Stimulated activated CD8-positive, alpha-beta memory T cell treated with anti-CD3 and anti-CD28 coated beads, Interleukin-15, amount 100 ng/mL, for 1 hour (primary cell): ENCODE measurements at places on chromosomes 4 and X.

DNA sequence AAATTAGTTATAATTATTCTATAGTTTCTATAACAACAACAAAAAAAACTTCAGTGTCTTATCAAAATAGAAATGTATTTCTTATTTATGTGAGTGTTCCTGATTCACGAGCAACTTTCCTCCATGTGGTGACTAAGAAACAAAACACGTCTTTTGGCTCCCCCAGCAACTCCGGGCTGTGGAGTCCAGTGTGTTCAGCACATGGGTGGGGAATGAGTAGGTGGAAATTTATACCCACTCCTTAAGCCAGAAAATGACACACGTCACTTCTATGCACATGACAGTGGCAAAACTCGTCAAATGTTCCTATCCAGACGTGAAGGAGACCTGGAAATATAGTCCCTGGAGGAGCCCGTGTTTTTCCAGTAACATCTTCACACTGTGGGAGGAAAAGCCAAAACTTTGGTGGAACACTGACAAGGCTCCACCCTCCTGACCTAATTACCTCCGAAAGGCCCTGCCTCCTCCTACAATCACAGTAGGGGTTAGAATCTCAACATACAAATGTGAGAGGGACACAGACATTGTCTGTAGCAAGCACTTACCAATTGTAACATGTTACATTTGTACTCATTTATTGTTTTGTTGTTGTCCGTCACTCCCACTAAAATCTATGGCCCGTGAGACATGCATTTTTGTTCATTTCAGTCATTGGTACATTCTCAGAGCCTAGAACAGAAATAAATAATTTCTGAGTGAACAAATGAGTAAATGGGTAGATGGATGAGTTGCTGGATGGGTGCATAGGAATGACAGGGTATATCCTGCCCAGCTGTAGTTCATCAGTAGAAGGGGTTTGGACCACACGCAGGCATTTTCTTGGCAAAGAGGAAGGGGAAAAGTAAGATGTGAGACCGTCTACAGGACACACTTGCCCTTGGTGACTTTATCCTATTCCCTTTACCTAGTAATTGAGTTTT lies 605.8 kb upstream of the TENM3 start:
- no peak for DNase-seq

DNA sequence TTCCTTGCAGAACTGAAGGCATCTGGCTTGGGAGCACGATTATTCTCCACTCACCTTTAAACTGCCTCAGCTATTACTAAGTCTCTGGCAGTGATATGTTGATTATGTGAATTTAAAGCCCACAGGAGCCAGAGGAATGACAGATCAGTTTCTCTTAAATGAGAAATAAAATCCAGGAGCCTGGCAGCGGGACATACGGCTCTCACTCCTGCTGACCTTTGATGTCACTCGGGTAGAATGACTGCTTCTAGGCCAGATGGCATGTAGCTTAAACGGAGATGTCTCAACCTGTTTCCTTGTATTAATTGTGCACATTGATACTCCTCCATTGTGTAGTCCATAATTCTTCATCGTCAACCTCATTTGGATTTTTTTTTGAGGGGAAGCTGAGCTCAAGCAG lies 4.0 kb upstream of the CBLL2 start:
- no peak for DNase-seq

DNA sequence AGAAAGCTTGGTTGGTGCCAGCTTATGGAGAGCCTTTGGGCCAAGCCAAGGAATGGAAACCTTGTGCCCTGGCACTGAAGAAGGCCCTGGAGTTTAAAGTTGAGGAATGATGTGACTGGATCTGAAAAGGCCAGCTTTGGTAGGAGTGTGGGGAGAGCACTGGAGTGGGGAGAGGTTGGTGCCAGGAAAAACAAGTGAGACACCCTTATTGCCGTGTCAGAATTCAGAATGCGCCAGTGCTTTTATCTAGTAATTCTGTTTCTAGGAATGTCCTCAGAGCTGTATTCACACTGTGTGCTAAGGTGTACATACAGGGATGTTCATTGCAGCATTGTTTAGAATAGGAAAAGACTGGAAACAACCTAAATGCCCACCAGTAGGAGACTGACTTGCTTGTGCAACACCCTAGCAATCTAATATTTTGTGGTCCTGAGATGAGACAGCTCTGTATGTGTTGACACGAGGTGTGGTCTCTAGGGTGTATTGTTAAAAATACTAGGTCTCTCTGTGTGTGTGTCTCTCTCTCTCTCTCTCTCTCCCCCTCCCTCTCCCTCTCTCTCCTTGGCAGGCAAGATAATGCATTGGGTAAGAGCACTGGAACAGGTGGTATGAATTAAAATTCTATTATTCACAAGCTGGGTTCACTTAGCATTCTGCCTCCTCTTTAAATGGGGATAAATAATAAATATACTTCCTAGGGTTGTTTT lies 107.8 kb downstream of the GATB start:
- no peak for DNase-seq

DNA sequence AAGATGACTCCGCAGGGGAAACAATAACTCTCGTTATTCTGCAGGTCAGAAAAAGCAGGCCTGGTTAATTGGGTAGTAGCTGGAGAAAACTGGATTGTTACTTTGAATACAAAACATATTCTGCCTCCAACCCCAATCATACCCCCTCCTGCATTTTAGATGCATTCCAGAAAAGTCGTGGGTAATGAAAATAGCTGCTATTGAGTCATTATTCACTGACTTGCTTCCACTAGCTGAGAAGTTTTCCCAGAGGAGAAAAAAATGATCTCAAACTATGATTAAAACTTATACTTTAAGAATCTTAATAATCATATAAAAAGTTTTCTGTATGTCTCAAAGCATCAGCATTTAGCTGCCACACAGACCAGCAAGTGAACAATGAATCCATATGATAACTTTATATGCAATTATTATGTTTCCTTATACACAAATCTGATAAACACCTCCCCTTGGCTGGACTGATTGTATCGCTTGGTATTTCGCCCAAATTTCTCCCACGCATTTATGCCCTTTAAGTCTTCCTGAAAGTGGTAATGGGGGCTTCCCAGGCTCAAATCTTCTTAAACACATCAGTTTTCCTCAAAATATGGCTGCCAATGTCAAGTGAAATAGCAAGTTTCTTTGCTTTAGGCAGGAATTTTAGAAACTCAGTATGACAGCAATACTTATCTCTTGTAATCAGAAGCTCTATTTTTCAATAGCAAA lies 181.0 kb downstream of the LDB2 start:
- no peak for DNase-seq

GRCh38 chr4:78120144-78120880 lies 63.2 kb downstream of the FRAS1 start:
- DNase-seq: no peak

DNA sequence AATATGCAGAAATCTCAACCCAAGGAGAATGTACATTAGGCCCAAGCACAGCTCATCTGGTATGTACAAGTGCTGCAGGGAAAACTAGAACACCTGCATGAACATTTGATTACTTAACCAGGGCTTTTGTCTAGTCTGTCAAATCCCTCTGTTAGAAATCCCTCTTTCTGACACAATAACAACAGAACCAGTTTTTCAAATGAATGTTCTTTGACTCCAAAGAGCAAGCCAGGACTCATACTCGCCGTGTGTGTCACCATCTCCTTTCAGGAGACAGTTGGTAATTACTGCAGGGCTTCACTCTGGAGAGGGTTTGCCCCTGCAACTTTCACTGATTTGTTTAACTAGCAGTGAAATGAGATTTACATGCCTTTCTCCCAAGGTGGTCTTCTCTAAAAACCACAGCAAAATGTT lies 143.0 kb upstream of the FAM241A start:
- DNase-seq: no peak

- DNase-seq: no peak
These were observed 66.0 kb upstream of the PLAC8 start for GRCh38 chr4:83180431-83180968.

DNA sequence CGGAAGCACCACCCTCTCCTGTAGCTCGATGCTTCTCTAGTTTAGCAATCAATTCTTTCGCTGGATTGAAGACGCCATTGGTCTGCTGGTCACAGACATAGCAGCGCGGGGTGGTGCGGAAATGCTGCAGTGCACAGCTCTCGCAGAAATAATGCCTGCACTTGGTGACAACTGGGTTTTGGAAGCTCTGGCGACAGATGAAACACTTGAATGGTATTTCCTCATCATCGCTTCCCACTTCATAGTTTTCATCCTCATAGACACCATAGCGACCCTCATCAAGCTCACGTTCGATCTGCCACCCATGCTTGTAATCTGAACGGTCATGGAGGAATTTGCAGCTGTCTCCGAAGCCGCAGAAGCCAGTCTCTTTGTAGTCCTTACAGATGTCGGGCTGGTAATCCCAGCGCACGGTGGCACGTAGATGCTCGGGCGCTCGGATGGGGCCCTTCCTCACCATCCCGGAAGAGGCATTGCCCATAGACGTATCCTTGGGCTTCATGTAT lies 854 bp downstream of the RNF113A start:
- DNase-seq: no peak

GRCh38 chrX:109918753-109919152 lies 84.2 kb upstream of the TMEM164 start:
- no peak for DNase-seq

- DNase-seq: no peak
These were observed 18.6 kb downstream of the ITGB1BP2 start for GRCh38 chrX:71320126-71320525.

DNA sequence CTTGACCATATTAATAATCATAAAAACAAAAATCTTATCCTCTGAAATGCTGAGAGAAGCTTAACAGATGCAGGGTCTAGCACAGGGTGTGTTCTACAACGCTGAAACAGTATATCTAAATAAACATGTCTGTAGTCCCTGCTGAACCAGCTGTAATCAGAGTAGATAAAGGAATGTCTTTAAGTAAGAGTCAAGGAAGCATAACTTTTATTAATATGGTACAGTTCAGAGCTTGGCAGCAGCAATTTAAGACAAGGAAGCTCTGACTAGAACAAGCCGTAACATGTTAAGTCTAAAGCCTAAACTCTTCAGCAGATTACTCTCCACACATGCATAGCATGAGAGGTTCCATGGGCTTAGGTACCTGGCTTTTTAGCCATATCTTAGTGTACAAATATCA lies 36.1 kb downstream of the NFKB1 start:
- no peak for DNase-seq

- DNase-seq: no peak
These were observed 475.9 kb upstream of the GRID2 start for GRCh38 chr4:91827914-91828313.

DNA sequence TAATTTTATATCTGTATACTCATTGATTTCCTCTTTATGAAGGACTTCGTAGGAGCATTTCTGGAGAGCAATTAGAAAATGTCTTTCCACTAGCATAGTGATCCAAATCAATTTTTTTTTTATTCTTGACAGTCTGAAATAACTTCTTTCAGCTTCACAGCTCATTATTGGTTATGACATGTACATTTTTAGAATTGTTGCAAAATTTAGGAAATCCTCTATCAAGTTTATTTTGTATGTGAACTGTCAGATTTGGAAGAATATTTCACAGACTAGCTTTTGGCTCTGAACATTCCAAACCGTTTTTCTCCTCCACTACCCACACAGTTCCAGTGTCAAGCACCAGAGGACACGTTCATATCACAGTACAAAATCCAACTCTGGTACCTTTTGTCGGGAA lies 249.6 kb upstream of the ATOH1 start:
- no peak for DNase-seq

DNA sequence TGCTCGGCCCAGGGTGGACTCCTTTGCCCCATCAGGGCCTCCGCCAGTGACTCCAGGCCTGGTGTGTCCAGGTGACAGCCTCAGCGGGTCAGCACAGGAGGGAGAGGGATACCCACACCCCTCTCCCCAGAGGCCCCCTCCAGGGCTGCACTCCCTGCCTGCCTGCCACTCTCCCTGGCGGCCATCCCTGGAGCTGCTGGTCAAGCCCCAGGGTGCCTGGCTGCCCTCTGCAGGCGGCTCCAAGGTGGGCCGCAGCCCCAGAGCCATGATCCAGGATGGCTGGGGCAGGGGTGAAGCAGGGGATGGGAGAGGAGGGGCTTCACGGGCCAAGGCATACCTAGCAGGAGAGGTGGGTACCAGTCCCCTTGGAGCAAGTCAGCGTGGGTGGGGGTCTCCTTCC lies 3.8 kb downstream of the FGFRL1 start:
- DNase-seq: no peak

GRCh38 chr4:17504081-17504480 lies 7.8 kb downstream of the QDPR start:
- no peak for DNase-seq

- DNase-seq: no peak
These were observed 38.0 kb downstream of the RADX start for GRCh38 chrX:106649523-106650428.

GRCh38 chr4:35399912-35400311 lies 844.4 kb downstream of the ARAP2 start:
- no peak for DNase-seq

DNA sequence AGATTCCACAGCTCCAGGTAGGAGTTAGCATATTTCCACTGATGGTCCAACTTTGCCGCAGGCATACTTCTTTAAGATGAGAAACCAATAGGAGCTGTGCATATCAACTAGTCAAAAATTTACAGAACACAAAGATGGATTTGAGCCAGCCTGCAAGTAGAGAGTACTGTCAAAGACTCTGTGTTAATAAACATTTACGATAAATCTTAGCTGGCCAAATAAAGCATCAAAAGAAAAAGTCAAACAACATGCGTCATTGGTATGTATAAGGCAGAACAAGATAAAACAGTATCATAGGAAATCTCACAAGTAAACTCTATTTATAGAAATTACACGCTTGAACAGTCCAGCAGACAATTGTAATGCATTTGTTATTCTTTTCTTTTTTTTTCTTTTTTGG lies 907.4 kb upstream of the AGA start:
- DNase-seq: no peak

- DNase-seq: no peak
These were observed 1.0 kb downstream of the CNOT6L start for GRCh38 chr4:77818073-77818601.

DNA sequence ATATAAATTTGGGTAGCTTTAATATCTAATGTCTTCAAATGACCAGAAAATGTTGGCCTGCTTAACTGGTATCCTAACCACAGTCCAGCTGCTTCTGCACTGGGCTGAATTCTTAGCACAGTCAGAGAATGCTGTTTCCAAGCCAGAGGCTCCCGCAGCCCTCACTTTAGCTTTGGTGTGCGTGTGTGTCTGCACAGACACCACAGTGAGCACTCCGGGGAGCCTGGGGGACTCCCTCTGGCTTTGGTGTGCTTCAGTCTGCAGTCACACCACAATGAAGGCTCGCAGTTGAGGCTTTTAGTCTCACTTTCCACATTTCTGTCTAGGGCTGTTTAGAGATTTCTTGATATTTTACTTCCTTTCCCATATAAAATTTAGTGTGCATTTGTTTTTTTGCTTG lies 53.6 kb downstream of the APOO start:
- no peak for DNase-seq

GRCh38 chrX:47648376-47648775 lies 2.0 kb downstream of the ELK1 start:
- no peak for DNase-seq

DNA sequence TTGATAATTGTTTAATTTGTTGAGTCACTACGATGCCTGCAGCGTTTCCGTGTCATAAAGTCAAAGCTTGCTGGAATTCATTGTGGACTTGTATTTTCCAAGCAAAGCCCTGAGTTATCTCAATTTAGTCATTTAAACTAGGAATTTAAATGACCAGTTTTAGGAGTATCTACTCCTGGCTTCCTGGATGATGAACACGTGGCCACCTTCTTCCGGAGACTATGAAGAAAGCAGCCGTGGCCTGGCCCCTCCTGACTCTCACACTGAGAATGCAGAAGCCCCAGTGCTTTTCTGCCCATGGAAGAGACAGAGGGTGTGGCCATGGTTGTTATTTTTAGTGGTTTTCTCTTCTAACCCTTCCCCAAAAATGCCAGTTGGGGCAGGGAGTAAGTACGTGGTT lies 250.7 kb upstream of the GATB start:
- DNase-seq: no peak

GRCh38 chr4:150106886-150107285 lies 28.6 kb downstream of the DCLK2 start:
- no peak for DNase-seq
